ENCODE measurements at places on chromosomes 12 and 14.

- DNase-seq: no peak
Observed at GRCh38 chr14:61254808-61255526, 26.2 kb downstream of the TMEM30B start.

DNA sequence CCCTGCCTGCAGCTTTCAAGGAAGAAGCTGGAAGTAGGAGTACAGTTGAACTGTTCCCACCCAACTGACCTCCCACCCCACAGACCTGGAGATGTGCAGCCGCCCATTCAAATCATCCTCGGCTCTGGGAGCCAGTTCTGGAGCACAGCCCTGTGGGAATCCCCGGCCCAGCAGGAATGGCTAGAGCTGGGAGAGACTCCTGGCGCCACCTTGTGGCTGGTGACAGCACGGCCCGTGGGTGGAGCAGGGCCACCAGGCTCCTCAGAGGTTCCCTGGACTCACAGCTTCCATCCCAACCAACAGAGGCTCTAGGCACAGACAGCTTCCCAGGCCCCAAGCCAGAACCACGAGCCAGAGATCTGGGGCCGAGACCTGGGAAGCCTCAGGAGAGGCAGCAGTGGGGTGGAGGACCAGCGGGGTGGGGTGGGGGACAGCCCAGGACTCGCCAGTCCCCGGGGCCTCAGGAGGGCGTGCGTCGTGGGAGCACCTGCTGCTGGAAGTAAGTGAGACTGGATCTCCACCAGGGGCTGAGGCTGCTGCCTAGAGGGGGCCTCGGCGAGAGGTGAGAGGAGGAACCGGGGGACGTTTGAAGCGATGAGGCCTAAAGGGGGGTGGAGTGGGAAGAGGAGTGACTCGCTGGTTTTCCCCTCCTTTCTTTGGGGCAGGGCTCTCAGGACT, 43.4 kb downstream of the RNF34 start:
- peak; percentile 29 for DNase-seq

DNA sequence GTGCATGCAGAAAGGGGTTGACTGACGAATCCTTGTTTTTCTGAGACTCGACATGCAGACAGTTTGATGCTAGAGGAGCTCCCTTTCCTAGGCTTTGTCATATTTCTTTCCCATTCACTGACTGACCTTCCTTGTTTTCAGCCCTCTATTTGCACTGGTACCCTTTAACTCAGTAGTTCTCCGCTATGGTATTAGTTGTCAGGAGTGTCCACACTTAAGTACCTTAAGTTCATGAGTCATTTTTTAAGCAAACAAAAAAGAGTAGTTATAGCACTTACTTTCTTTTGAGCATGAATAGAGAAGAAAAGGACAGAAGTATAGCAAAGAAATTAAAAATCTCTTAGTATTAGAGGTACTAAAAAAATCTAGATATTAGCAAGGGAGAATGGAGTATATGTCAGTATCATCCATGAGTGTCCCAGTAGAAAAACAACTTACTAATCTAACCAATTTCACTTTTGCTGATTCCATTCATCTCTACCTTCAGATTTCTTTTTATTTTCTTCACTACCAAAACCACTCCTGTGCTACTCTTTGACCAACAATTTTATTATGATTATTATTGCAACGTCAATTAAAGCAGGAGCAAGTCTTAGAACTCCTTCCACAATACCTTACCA, 8.3 kb downstream of the ATP2B1 start:
- DNase-seq: no peak

GRCh38 chr12:25793196-25793595, 165.3 kb upstream of the RASSF8 start:
- DNase-seq: no peak

- DNase-seq: no peak
Observed at GRCh38 chr14:105773584-105773983, 247.2 kb downstream of the TMEM121 start.

DNA sequence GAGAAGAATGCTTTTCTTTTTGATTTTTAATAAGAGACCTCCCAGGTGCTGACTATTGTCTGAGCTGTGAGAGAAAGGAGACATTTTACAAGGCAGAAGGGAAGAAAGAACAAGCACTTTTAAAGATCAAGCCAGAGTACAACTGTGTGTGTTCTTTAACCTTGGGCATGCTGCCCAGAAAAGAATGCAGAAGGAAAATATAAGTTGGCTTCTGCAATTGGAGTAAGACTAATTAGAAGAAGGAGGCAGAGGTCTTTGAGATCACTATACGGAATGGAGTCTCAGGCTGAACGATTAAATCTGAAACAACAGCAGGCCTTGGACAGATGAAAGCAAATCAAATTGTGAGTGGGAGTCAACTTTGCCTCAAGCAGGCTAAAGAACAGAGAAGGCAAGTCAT, 230.5 kb downstream of the ATP23 start:
- no peak for DNase-seq

DNA sequence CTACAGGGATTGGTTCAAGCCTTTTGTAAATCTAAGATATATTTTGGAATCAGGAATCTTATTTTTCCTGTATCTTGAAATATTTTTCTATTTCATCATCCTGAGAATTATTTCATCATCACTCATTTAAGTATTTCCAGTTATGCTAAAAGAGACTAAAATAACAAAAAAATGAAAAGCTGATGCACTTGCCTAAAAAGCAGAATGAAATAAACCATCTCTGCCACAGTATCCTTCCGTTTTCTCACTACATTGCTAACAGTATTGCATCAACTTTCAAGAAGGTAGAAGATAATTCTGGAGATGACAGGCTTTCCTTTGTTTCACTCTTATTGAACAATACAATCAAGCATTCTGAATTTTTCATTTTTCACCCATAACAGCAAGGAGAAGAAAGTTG, 31.1 kb upstream of the EIF5 start:
- no peak for DNase-seq

DNA sequence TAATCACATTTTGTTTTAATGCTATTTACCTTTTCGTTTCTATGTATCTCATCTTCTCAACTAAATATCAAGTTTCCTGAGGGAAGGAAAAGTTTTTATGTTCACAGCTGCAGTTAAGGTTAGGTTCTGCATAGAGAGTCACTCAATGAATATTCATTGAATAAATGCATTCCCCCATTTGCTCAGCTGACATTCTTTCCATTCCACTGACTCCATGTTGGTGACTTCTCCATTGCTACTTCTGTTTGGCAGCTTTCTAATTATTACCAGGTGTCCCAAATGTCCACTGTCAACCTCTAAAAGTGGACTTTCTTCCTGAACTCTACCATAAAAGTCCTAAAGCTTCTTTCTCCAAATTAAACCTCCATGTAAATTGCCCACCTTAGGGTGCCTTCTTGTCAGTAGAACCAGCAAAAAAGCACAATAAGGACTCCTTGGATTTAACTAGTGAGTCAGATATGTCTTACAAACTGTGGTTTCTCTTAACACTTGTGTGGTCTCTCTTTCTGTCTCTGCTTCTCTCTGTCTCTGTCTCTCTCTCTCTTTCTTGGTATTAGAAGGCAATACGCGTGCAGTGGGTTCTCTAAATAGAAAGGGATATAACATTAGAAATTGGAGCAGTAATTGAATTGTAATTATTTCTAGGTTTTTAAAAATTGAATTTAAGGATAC, 85.9 kb downstream of the TMEM117 start:
- DNase-seq: no peak

Data from activated naive CD4-positive, alpha-beta T cell (primary cell).